ENCODE measurements at places on chromosomes 12 and 14.
A peak's percentile ranks its signal among the peaks of the same experiment; 100 is the strongest.

DNA sequence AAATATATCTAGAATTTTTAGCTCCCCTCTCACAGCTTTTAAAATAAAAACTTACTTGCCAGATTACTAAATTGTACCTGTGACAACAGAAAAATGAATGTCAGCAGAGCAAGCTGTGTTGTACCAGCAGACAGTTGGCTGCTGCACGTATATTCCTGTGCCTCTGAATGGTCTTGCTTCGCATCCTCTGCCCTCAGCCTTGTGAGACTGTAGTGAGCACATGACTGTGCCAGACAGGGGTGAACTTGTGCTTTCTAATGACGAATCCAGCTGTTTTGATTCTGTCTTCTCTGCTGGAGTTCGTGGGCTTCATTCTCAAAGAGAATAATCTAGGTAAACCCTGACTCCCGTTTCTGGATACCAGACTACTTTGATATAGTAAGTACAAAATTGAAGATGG lies 58.3 kb upstream of the FRMD6 start:
- H3K27ac ChIP-seq: no peak overlapping the region
- no peak overlapping the region for H3K4me3 ChIP-seq
- DNase-seq: no peak
- no peaks in the 10 kb centered on the region for H3K36me3 ChIP-seq
- peaks cover 7% of the 10 kb centered on the region for H3K4me1 ChIP-seq
- no peaks in the 10 kb centered on the region for H3K27me3 ChIP-seq

DNA sequence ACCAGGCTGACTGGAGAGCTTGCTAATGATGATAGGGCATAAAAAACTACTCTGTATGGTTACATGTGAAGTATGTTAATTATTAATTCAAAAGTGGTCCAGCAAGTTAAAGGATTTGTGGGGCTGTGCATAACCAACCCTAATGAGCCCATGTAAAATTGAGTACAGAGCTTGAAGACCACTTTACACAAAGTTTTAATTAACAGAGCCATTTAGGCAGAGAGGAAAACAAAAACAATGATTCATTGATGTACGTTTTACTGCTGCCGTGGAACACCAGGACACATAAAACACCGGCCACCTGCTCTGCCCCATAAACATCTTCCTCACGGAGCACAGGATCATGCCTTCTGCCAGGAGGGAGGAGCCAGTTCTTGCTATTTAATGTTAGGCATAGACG lies 83.5 kb downstream of the RIMBP2 start:
- no peak overlapping the region for H3K27ac ChIP-seq
- no peak overlapping the region for H3K4me3 ChIP-seq
- no peaks in the 10 kb centered on the region for H3K36me3 ChIP-seq
- no peaks in the 10 kb centered on the region for H3K27me3 ChIP-seq
- no peaks in the 10 kb centered on the region for H3K4me1 ChIP-seq

DNA sequence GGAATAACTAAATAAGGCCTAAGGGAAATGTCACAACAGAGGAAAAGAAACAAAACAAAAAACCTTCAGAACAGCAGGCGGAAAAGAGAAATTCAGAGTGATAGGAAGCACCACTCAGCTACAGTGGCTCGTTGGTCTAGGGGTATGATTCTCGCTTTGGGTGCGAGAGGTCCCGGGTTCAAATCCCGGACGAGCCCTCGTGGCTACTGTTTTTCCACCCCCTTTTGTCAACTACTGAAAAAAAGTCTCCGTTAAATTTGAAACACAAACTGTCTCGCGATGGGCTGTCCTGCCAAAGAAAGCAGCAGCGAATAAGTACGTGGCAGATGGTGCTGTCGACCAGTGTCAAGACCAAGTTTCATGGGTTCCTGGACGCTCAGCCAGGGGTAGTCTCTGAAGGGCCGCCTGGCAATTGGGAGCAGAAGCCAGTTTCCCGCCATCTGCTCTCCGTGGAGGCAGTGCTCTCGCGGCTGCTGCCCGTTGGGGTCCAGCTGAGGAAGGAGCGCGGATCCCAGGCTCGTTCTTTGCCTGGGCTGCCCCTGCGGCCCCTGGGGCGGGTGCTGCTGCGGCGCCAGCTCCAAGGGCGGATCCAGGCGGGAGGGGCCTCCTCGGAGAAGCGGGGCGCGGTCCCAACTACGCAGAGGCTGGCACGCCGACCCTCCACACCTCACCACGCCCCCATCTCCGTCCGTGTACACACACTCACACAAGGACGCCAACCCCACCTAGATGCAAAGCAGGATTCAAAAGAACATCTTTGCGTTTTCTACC lies at the start of gene RNASE4:
Gene RNASE4, plus strand, starts transcription at position 670 of the 771 bp plus-strand sequence. CDS start 14,812 bp downstream, outside the sequence.
- DNase-seq: peak; percentile 82
- H3K36me3 ChIP-seq: no peaks in the 10 kb centered on the region
- peak within 1 kb of the TSS; percentile 85 for H3K4me3 ChIP-seq
- H3K27me3 ChIP-seq: no peaks in the 10 kb centered on the region
- no peaks in the 10 kb centered on the region for H3K4me1 ChIP-seq
- H3K27ac ChIP-seq: peak within 1 kb of the TSS; percentile 99

DNA sequence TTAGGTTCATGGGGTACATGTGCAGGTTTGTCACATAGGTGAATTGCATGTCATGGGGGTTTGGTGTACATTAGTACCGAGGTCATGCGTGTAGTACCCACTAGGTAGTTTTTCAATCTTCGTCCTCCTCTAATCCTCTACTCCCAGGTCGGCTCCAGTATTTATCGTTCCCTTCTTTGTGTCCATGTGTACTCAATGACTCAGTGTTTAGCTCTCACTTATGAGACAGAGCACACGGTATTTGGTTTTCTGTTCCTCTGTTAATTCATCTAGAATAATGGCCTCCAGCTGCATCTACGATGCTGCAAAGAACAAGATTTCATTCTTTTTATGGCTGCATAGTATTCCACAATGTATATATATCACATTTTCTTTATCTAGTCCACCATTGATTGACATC lies 850.9 kb upstream of the MDGA2 start:
- no peak overlapping the region for H3K4me3 ChIP-seq
- no peaks in the 10 kb centered on the region for H3K4me1 ChIP-seq
- no peaks in the 10 kb centered on the region for H3K27me3 ChIP-seq
- H3K36me3 ChIP-seq: no peaks in the 10 kb centered on the region

GRCh38 chr14:72742838-72743195 lies 151.1 kb downstream of the DPF3 start:
- no peaks in the 10 kb centered on the region for H3K4me1 ChIP-seq
- H3K36me3 ChIP-seq: no peaks in the 10 kb centered on the region
- no peak overlapping the region for H3K27ac ChIP-seq
- H3K4me3 ChIP-seq: no peak overlapping the region

DNA sequence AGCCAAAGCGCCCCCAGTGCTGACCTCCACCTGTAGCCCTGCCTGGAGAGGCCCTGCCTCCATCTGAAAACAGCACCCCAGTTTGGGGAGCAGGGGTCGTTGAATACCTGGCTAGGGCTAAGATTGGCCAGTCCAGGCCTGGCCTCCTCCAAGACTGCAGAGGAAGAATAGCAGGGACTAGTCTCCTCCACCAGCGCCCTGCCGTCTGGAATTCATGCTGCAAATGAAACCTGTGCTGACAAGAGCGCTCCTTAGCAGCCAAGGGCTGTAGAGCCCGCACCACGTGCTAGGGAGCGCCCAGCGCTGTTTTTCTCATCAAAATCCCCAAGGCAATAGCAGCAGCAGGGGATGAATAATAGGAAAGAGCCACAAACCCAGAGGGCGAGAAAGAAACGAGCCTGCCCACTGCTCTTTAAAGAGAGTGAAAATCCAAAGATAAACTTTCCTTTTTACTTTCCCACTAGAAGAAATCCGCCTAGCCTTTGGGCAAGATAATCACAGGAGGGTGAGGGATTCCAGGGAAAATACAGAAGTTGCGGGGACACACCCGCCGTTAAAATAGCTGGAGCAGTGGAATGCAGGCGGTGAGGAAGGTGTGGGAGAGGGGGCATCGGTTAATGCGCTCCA lies 3.3 kb downstream of the COL2A1 start:
- H3K27ac ChIP-seq: no peak overlapping the region
- no peaks in the 10 kb centered on the region for H3K36me3 ChIP-seq
- peaks cover 40% of the 10 kb centered on the region for H3K4me1 ChIP-seq
- no peak for DNase-seq
- peak overlapping the region; percentile 42 for H3K4me3 ChIP-seq
- H3K27me3 ChIP-seq: no peaks in the 10 kb centered on the region

GRCh38 chr14:68974759-68975347 lies 4.2 kb downstream of the ACTN1 start:
- no peaks in the 10 kb centered on the region for H3K27me3 ChIP-seq
- no peak overlapping the region for H3K4me3 ChIP-seq
- H3K27ac ChIP-seq: peak overlapping the region; percentile 23
- DNase-seq: no peak
- peaks cover 11% of the 10 kb centered on the region for H3K4me1 ChIP-seq

- no peak for DNase-seq
- H3K4me3 ChIP-seq: no peak overlapping the region
- no peak overlapping the region for H3K27ac ChIP-seq
- peaks cover 49% of the 10 kb centered on the region for H3K4me1 ChIP-seq
- H3K27me3 ChIP-seq: no peaks in the 10 kb centered on the region
Observed at GRCh38 chr14:55605793-55606192, 25.8 kb downstream of the KTN1 start.

GRCh38 chr12:113819495-113819894 lies 146.6 kb downstream of the RBM19 start:
- H3K27ac ChIP-seq: no peak overlapping the region
- no peak for DNase-seq
- H3K4me3 ChIP-seq: no peak overlapping the region
